ENCODE measurements at places on chromosomes 2 and 18.
A peak's percentile ranks its signal among the peaks of the same experiment; 100 is the strongest.

DNA sequence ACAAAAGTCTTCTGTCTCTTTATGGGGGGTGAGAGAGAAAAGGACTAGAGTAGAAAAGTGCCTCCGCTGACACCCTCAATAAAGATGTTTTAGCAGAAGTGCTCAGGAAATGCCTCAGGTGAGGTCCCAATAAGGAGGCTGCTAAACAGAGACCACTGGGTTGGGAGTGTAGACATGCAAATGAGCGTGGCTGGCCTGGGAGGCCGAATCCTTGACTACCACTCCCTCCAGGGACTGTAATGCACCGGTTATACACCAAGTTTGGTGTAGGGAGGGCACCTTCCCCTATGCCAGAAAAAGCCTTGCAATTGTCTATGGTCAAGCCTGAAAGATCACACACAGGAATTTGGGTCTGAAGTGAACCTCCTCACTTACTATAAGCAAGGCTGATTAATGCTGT lies 1.8 kb downstream of the TMX3 start:
- DNase-seq, result no peak

DNA sequence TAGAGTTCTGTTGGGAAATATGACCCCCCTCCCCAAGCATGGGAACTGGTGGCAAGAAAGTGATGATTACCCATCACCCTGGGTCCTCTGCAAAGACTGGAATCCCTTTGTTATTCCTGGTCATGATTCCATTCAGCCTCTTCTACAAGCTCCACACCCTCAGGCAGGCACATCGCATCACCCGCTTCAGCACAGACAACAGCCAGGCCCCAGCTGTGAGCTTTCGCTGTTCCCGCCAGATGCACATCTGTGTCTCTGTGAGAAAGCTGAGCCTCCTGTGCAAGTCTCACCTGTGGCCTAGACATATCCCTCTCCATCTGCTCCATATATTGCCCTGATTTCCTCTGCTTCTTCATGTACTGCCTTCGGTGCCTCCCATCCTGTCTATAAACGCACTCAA lies 368.0 kb upstream of the RAB6C start:
- DNase-seq, result no peak

- DNase-seq, result no peak
These were observed 36.1 kb downstream of the TRPM8 start for GRCh38 chr2:233953087-233953801.

GRCh38 chr2:195686564-195686963 lies 29.5 kb downstream of the SLC39A10 start:
- no peak for DNase-seq

- DNase-seq, result no peak
These were observed 47.2 kb upstream of the STON1 start for GRCh38 chr2:48482769-48483168.

GRCh38 chr18:71242981-71243380 lies 954.1 kb downstream of the SOCS6 start:
- no peak for DNase-seq

DNA sequence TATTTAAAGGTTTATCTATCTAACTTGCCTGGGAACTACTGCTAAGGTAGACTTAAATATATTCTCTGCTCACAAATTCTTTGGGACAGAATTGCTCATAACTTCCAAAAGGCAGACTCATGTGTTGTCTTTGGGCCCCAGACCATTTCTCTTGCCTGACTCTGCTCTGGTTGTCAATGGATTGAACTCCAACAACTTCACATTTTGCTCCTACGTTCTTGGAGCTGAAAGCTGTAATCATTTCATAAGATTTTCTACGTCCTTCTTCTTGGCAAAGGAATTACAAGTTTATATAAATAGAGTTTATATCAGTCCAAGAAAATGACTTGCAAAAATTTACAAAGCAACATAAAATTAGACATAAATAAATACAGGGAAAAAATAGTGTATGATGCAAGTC lies 32.9 kb upstream of the PPM1B start:
- DNase-seq, result no peak

DNA sequence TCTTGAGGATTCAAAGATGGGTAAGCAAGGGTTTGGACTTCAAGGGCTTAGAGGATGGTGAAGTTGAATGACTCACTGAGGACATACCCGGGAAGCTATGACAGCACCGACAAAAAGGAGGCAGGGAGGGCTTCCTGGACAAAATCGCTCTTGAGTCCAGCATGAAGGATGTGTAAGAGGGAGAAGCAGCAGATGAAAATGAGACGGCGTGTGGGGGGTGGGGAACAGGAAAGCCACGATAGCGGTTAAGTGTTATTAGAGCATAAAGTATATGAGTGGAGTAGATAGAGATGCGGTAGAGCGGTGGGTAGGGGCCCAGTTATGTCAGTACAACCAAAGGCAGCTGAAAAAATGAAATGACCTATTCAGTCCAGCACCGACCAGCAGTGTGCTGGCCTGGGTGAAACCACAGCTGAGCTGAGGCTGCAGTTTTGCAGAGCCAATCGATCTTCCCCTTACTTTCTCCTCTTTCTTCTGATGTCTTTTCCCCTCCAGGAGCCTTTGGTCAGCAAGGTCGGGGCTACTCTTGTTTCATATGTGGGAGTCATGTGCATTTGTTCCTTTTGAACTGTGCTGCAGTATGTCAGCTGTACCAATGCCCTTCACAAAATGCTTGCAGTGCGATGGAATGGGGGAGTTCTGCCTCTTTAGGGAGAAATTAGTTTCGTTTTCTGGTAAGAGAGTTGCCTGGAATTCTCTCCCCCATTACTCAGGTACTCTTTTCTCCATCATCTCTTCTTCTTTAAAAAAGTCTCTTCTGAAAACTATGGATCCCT lies 2.0 kb upstream of the THUMPD2 start:
- DNase-seq, result no peak

- no peak for DNase-seq
These were observed 553.3 kb upstream of the TNP1 start for GRCh38 chr2:217413193-217413592.

GRCh38 chr2:125870746-125871145 lies 785.2 kb upstream of the GYPC start:
- DNase-seq, result no peak

- no peak for DNase-seq
These were observed 562.6 kb downstream of the DCDC2C start for GRCh38 chr2:4265936-4266335.

GRCh38 chr2:45909677-45910191 lies 258.3 kb downstream of the PRKCE start:
- no peak for DNase-seq

- DNase-seq, result no peak
These were observed 347.1 kb downstream of the TNS1 start for GRCh38 chr2:217655651-217656050.

- no peak for DNase-seq
These were observed 764.8 kb downstream of the RNF144A start for GRCh38 chr2:7681881-7682461.

DNA sequence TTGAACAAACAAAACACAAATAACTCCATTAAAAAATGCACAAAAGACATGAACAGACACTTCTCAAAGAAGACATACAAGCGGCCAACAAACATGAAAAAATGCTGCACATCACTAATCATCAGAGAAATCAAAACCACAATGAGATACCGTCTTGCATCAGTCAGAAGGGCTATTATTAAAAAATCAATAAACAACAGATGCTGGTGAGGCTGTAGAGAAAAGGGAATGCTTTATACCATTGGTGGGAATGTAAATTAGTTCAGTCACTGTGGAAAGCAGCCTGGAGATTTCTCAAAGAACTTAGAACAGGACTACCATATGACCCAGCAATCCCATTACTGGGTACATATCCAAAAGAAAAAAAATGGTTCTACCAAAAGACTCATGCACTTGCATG lies 37.8 kb downstream of the GPR155 start:
- no peak for DNase-seq

DNA sequence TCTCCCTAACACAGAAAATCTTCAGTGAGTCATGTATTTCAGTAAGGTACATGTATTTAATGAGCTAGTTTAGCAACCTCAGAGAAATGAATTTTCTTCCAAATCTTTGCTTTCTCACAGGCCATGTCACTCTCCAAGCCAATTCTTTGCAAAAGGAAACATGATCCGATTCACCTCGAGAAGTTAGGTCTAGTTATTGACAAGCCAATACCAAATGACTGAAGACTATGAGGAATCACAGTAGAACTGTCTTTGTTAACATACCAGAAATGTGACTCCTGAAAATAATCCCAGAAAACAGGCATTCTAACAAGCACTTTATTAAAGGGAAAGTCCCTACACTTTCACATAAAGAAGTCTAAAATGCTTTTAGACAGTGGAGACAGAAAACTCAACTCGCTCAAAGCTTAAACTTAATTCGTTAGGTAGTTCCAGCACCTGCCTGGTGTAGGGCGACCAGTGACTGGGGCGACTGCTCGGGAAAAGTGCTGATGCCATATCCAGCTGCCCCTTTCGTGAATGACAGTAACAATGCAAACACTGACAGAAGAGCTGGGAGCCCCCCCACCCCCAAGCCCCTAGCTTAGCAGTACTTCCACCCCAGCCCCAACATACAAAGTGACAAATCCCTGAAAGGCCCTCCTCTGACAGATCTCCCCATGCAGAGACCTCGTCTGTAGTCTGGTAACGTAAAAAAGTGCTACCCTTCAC lies 1.8 kb downstream of the MEMO1 start:
- peak; percentile 38 for DNase-seq

DNA sequence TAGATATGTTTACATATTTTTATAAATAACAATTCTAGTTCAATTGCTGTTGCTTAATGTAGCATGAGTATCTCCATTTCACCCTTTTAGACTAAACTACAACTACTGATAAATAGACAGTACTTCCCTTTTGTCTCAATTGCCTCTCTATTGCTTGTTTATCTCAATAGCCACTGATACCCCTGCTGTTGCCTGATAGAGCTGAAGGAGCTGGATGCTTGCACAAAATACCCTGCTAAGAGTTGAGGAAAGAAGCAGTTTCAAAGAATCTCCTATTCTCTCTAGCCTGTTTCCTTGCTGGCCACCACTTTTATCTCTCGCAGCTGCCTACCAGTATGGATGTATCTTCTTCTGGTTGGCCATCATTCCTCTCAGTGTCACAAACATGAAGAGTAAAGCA lies 16.9 kb upstream of the ZNF804A start:
- no peak for DNase-seq

- DNase-seq, result no peak
These were observed 31.3 kb downstream of the CIB4 start for GRCh38 chr2:26609839-26610277.

GRCh38 chr2:164456619-164457018 lies 164.7 kb downstream of the GRB14 start:
- DNase-seq, result no peak

GRCh38 chr2:159912580-159912979 lies 114.6 kb upstream of the CD302 start:
- DNase-seq, result no peak

GRCh38 chr2:29309090-29310029 lies 194.1 kb downstream of the CLIP4 start:
- peak; percentile 52 for DNase-seq

GRCh38 chr18:44835703-44836102 lies 155.0 kb downstream of the SETBP1 start:
- DNase-seq, result no peak

- DNase-seq, result no peak
These were observed 17.1 kb upstream of the NFE2L2 start for GRCh38 chr2:177281400-177282180.

- no peak for DNase-seq
These were observed 35.9 kb downstream of the KCNF1 start for GRCh38 chr2:10947446-10948187.

GRCh38 chr2:109208071-109208950 lies 79.3 kb downstream of the SH3RF3 start:
- no peak for DNase-seq

- peak; percentile 53 for DNase-seq
These were observed 54.9 kb upstream of the CAPN13 start for GRCh38 chr2:30862054-30862651.

DNA sequence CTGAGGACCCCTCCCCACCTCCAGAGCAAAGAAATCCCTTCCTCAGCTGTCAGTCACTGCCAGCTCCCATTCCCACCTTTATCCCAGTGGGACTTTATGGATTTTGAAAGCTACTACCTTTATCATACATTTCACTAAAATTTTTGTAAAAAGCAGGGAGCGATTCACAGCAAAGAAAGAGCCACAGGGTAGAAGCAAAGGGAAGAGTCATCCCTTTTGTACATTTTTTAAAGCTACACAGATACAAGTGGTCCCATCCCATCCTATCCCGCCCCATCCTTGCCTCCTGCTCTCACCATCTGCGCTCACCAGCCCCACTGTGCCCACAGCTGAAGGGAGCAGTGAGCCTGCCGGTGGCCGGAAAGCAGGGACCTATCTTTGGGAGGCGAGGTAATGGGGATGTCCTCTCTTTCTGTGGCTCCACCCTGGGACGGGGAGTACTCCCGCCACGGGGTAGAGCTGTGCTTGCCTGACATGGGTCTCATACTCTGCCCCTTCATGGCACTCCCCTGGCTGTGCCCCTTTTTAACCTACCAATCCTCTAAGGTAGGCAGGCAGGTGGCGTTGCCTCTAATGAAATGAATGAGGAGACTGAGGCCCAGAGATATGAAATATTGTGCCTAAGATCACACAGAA lies 13.2 kb downstream of the SH2D6 start:
- no peak for DNase-seq

DNA sequence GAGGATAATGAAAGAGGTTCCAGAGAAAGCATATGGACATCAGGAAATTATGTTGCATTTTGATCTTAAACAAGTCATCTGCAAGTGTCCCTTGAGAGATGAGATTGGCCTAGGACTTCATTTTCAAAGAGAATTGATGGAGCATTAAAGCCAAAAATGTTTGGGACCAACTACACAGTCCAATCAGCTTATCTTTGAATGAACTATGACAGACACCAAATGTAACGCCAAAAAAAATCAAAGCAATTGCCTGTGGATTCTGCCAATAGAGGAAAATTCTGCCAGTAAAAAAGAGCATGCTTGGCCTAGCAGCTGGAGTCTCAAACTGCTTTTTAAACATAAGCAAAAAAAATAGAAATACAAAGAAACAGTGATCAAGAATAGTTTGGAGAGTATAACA lies 594.5 kb upstream of the CHAC2 start:
- DNase-seq, result no peak

GRCh38 chr2:201906777-201907562 lies 100.6 kb downstream of the CDK15 start:
- no peak for DNase-seq

- DNase-seq, result no peak
These were observed 118.2 kb upstream of the COPS8 start for GRCh38 chr2:236967499-236967783.

GRCh38 chr2:108968619-108969018 lies 20.4 kb downstream of the EDAR start:
- DNase-seq, result no peak

DNA sequence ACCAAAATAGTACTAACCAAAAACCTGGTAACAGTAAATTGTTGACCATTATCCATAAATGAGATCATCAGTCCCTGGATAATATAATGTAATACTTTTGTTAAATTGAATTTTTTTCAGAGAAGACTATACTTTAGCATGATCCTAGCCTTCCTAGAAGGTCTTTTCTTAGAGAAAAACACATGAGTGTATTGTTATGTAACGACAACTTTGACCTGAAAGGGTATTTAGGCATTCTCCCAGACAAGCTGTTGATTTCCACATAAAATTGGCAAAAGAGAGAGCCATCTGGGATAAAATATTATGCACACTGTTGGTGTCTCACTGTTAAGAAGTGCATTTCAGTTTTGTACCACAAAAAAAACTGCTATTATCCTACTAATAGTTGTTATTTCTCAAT lies 120.0 kb upstream of the MAPRE2 start:
- no peak for DNase-seq

Data from stimulated activated CD8-positive, alpha-beta memory T cell treated with anti-CD3 and anti-CD28 coated beads, Interleukin-4, amount 100 ng/mL, for 48 hours (primary cell).